ENCODE measurements at places on chromosomes 13 and 19.

DNA sequence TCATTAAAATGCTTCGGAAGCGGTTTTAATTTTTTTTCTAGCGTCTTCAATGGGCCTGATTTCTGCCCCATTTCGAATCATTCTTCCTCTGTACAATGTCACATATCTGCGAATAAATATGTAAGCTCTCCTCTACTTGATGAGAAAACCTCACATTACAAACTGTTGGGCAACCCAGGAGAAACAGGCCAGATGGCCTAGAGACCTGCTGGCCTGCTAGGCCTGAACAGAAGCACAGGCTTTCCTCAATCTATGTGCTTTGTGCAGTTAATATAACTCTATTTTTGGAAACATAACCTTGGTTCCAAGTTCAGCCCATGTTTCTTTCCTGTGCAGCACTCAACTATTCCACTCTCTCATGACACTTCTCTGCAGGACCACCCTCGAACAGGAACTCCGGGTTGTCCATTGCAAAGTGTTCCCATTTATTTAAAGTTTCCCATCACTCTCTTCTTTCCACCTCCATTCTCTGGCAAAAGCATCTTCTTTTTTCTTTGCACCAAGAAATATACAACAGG lies 42.0 kb downstream of the DCLK1 start:
- DNase-seq = no peak

- peak; percentile 16 for DNase-seq
Measured at GRCh38 chr19:4448147-4448985, 9.2 kb downstream of the UBXN6 start.

DNA sequence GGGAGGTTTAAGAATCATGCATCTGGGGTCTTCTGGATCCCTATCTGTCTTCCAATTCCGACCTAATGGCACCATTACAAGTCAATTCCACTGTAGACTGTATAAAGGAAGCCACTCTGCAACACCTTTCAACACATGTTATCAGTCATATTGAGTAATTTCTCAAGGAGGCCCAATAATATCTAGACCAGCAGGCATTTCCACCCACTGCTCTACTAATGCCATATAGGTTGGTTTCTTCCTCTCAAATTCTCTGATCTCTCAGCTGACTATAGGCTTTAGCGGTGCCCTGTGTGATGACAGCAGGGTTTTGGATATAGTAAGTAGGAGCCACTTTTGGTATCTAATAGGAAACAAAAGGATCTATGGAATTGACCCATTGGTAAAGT lies 12.4 kb upstream of the ITM2B start:
- DNase-seq = no peak

- DNase-seq = no peak
Measured at GRCh38 chr13:30204564-30204963, 102.8 kb downstream of the KATNAL1 start.

DNA sequence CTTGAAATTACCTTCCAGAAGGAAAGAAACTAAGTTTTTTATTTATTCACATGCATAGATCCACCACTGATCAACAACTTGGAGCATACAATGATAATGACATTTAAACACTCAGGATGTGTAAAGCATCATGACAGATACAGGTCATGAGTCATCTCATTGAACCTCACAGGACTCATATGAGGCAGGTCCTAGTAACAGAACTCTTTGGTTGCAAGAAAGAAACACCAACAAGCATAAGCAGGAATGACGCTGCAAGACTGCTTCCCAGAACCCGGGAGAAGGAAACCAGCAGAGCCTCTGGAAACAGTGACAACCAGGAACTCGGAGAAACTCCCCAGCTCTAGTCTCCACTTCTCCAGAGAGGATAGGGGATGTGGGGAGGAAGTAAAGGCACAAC lies 60.8 kb upstream of the IPO5 start:
- no peak for DNase-seq

GRCh38 chr19:17469092-17469480 lies 1.2 kb upstream of the SLC27A1 start:
- DNase-seq = no peak

- no peak for DNase-seq
Measured at GRCh38 chr13:28467034-28467433, 27.9 kb downstream of the FLT1 start.

DNA sequence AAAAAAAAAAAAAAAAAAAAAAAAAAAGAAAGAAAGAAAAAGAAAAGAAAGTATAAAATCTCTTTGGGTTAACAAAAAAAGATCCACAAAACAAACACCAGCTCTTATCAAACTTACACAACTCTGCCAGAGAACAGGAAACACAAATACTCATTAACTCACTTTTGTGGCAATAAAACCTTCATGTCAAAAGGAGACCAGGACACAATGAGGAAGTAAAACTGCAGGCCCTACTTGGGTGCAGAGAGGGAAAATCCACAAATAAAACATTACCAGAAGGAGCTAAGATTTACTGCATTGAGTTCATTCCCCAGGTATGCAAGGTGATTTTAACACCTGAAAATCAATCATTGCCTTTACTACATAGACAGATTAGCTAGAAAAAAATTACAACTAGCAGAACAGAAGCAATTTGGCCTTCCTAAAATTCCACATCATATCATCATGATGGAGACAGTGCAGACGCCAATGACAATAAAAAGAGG lies 9.6 kb upstream of the CEACAM5 start:
- no peak for DNase-seq

GRCh38 chr13:95607366-95607765 lies 37.1 kb downstream of the DZIP1 start:
- no peak for DNase-seq

- DNase-seq = no peak
Measured at GRCh38 chr13:28299916-28300315, 161.6 kb downstream of the PAN3 start.

- DNase-seq = no peak
Measured at GRCh38 chr19:39843919-39844793, 2.0 kb downstream of the FBL start.

DNA sequence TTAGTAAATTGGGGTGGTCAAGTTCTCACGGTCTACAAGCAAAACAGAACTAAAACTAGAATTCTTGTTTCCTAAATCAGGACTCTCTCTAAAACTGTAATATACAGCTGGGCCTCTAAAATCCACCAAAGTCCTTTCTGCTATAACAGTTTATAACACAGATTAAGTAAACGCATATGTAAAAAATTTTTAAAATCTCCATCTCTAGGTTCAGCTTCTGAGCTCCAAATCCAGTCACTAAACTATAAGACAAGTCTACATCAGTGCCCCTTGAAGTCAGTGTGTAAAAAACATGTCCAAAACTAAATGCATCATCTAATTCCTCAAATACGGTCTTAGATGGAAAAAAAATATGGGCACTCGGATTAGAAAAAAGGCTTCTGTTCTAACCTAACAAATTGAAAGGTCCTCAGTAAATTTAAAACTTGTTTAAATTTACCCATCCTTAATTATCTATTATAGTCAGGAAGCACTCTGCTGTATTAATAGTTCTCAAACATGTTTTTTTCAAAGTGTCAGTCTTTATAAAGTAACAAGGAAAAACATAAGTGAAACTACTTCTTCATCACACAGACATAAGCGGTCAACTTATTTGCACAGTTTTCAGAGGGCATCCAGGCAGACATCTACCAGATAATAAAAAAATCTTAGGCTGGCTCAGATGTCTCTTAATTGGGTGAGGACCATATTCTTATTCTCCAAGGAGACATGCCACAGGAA lies 33.6 kb downstream of the ELF1 start:
- DNase-seq = no peak

GRCh38 chr13:48866249-48866648 lies 109.5 kb upstream of the FNDC3A start:
- no peak for DNase-seq

GRCh38 chr19:10166046-10166445 lies 28.7 kb downstream of the DNMT1 start:
- no peak for DNase-seq

DNA sequence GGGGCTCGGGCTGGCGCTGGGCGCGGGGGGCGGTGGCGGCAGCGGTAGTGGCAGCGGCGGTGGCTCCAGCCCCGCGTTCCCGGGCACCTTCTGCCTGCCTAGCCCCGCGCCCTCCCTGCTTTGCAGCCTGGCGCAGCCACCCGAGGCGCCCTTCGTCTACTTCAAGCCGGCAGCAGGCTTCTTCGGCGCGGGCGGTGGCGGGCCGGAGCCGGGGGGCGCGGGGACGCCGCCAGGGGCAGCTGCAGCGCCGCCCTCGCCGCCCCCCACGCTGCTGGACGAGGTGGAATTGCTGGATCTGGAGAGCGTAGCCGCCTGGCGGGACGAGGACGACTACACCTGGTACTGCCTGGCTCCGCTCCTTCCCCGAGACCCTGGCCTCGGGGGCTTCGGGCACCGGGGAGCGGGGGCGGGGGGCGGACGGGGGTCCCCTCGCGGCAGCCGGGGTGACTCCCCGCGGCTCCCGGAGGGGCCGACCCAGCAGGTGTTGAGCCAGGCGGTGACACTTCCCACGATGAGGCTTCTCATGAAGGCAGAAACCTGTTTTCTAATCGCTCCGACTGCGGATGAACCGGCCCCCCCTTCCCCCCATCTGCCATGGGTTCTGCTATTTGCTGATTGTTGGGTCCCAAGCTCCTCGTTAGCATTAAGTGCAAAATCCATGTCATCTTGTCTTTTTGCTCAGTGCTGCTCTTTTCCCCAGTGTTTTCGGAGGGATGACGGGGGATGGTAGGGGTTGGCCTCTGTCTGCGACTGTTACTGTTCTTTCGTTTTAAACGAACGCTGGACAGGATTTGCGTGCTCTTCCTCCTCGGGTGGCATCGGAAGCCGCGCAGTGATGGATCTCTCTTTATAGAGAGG lies 943 bp downstream of the SLAIN1 start:
- peak; percentile 18 for DNase-seq

DNA sequence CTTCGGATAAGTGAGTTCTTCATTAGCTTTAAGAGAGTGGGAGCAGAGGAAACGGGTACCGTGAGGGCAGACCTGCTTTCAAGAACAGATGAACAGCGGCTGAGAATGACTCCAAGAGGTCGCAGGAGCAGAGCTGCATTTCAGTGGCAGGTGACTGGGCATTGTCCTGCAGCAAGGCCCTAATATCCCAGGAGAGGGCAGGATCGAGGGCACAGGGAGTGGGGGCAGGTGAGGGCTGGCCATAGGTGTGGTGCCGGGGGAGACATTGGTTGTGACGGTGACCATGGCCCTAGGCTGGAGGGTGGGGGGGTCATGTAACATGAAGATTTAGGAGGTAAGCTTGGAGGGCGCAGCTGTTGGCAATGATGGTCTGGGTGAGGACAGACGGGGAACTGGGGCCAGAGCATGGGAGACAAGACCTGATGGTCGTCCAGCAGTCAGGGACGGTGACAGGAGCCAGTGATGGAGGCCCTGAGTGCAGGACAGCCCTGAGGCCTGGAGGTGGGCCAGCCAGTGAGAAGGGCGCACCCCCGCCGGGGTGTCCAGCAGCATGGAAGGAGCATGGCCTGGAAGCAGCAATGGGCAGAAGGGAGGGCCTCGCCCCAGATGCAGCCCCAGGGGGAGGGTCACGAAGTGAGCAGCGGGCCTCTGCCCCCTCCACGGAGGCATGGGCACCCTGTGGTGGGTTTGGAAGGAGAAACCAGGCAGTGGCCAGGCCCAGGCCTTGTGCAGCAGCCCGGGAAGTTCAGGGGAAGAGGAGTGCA lies 29.2 kb upstream of the LAMP1 start:
- DNase-seq = no peak

DNA sequence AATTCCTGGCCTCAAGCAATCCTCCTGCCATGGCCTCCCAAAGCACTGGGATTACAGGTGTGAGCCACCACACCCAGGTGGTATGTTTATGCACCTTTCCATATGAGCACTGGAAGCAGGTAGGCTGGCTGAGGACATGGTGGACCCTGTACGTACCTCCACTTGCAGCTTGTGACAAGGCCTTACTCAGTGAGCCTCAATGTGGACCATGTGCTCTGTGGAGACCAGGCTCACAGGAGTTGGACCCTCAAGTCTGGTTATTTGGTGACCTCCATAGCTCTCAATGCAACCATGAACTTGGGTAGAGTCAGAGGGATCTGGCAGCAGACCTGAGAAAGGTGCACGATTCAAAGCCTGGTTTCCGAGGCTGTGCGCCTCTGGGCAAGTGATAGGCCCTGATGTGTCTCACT lies 5.5 kb downstream of the ACP4 start:
- no peak for DNase-seq

Data from psoas muscle (tissue), 8 donors.